ENCODE measurements at places on chromosomes 12 and 14.
A peak's percentile ranks its signal among the peaks of the same experiment; 100 is the strongest.

DNA sequence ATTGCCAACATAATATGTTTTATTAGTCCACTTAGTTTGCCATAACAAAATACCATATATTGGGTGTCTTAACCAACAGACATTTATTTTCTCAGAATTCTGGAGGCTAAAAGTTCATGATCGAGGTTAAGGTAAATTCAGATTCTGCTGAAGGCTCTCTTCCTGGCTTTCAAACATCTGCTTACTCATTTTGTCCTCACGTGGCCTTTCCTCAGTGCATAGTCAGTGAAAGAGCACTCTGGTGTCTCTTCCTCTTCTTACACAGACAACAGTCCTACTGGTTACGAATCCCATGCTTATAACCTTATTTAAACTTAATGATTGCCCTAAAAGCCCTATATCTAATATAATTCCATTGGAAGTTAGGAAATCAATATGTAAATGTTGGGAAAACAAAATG lies 479.7 kb downstream of the FSCB start:
- no peak for DNase-seq

- no peak for DNase-seq
Measured at GRCh38 chr12:76830436-76830835, 48.4 kb downstream of the CSRP2 start.

- no peak for DNase-seq
Measured at GRCh38 chr12:27968972-27969623, 3.4 kb downstream of the PTHLH start.

DNA sequence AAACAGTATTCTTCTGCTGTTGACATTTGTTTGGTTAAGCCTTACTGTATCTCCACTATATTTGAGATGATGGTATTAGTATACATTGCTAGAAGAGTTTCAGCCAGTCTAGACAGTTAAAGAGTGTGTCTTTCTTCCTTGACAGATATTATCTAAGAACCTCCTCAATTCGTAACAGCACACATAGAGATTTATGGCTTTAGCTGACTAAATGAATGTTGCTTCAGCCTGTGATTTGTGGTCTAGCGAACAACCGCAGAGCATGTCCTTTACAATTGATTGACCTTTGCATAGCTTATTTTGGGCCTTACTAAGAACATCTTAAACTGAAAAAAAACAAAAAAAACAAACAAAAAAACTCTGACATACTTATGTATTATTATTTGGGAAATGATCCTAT lies 122.2 kb downstream of the DAAM1 start:
- DNase-seq: no peak

GRCh38 chr12:112714166-112714710 lies 77.3 kb upstream of the RPH3A start:
- DNase-seq: no peak

DNA sequence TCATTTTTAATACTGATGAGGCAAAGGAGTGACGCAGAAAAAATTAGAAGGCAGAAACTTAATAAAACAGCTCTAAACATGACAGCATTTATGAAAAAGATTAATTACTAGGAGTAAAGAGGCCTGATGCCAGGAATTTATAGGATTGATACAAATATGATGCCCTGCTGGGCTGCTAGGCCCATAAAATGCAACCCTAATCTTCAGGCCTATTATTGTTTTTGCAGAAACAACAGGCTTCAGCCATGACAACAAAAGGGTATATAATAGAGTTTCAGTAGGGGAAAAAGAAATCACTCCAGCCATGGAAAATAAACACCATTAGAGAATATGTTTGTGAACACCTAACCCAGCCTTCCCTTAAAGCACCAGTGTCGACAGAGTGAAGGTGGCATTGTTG lies 50.6 kb downstream of the OTX2 start:
- DNase-seq: peak; percentile 27

All from DMS153 (cell line).